ENCODE measurements at places on chromosomes 5 and 9. TPM values are rescaled to one million over a fixed set of nuclear protein-coding genes. Genes with fewer than 3 reads are reported as not detected.

DNA sequence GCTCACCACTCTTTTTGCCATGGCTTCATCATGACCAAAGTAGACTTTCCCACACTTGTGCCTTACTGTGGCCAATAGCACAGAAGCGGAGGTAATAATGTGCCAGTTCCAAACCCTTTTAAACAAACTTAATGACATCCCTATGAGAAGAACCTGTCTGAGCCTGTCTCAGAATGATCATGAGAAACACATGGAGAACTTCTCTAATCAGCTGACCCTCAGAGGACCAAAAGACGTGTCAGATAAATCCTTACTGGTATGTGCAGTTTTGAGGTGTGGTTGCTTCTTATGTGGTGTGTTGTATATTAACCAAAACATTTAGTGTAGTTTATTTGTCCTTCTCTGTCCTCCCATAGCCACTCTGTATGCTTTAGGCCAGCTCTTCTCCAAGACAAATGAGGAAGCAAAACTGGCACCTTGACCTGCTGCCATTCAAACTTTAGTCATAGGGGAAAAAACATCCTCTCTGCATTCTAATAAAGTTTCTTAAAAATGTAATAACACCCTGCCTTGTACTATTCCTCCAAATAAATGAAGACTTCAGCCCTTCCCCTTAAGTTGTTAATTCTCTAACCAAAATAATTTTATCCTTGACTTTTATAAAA lies 168.9 kb downstream of the MUSK start:
- peak; percentile 53 for DNase-seq

The GPR150 gene
- not detected for total RNA-seq

- DNase-seq: no peak
Observed at GRCh38 chr9:114852050-114852594, 46.3 kb upstream of the TNFSF15 start.

- DNase-seq: no peak
Observed at GRCh38 chr5:165351342-165351741, 1845.9 kb downstream of the MAT2B start.

- no peak for DNase-seq
Observed at GRCh38 chr5:78060421-78060820, 234.1 kb downstream of the AP3B1 start.

DNA sequence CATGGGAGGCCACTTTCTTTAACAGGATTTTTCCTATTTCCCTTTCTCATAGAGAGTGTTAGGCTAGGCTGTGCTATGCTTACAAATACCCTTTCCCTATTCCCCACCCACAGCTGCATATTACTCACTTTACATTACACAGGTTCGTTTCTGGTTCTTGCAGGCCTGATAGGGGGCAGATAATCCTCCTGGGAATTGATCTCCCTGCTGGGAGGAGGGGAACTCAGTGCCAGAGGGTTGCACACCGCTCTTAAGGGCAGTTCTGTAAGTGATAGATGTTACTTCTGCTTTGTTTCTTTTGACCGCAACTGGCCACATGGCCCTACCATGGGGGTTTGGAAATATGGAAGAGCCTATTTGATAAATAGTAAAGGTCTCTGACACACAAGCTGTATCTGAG lies 54.0 kb upstream of the NTRK2 start:
- no peak for DNase-seq

The SHROOM1 gene
- total RNA-seq: 2.9 TPM
